ENCODE measurements at places on chromosomes 1 and 21.

- DNase-seq: no peak
Observed at GRCh38 chr1:66893712-66894111, 30.9 kb downstream of the DNAI4 start.

DNA sequence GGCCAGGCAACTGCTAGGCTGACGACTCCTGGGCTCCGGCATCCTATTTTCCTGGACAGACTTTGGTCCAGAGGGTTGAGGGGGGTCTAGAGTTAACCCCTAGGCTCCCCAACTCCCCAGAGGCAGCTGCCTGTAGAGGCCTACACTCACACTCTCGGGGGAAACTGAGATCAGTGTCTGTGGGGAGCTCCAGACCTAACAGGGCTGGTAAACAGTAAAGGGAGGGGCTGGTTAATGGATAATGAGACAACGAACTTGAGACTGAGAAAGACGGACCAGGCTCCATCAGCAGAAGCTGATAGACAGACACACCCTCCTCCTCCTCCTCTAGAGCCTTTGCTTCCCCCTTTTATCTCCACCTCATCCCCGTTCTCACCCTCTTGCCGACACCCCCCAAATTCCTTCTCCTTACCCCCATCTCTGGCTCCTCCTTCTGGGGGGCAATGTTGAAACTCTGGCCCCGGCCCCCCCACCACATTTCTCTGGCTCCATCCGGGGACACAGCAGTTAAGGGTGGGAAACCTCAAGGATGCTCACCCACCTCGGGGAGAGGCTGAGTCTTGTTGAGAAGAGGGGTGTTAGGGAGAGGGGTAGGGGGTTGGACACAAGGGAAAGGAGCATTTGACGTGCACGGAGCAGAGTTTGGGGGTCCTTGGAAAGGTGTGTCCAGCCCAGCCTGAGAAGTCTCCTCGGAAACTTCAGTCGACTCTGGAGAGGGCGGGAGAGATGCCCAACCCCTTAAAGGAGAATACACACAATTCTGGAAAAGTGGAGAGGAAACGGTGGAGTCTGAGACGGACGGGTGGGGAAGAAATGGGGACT, at the start of gene MTMR11:
Gene MTMR11, minus strand, starts transcription at position 710 of the 822 bp plus-strand sequence. Its CDS starts 232 bp downstream, at position 478.
- no peak for DNase-seq

- no peak for DNase-seq
Observed at GRCh38 chr1:90831910-90832309, 114.8 kb upstream of the BARHL2 start.

DNA sequence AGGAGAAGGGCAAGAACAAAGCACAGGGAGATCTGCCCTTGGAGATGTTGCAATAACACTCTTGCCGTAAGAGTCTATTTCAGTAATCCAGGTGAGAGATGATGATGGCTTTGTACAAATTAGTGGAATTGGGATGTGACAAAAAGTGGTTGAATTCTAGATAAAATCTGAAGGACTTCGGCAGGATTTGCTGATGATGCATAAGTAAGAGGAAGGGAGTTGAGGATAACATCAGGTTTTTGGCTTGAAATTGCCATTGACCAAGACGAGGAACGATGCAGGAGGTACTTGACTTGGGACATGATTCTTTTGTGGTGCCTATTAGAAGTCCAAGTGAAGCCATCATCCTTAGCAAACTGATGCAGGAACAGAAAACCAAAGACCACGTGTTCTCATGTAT, 238.1 kb downstream of the GRIK1 start:
- DNase-seq: no peak

DNA sequence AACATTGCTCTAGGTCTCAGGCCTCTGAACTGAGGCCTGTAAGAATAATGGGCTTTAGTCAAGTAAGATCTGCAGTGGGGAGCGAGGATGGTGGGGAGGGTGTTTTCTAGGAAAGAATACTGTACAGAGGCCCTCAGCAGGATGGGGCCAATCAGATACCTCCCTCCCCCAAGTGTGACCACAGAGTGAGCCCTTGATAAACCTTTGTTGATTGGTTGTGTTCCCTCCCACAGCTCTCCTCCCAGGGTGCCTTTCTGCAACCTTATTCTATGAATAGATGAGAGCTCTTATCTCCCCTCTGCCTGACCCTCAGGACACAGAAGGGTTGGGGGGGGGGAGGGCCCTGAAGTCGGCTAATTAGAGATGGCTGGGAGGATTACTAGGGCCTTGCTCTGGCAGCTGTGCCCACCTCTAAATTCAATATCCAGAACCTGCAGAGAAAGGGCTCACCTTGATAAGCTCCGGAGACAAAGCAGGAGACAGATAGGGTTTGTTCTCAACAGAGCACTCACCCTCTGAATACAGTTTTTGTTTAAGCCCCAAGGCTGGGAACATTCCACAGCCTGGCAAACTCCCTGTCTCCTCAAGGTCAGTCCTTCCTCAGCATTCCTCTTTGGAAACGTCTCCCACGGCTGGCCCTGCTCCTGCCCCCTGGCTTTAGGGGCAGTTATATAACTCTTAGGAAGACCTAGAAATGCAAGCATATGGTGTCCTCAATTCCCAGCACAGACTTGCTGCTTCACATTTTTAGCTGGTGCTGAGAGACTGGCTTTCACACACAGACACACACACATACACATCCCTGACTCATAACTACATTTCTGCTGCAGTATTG, 42.9 kb downstream of the ATP1A1 start:
- no peak for DNase-seq

All from activated CD4-positive, CD25-positive, alpha-beta regulatory T cell (primary cell).